Peyer's patch (tissue), 4 donors: ENCODE measurements at places on chromosomes 16 and 17.

- no peak for DNase-seq
Measured at GRCh38 chr17:41967921-41968578, 1.5 kb downstream of the CNP start.

DNA sequence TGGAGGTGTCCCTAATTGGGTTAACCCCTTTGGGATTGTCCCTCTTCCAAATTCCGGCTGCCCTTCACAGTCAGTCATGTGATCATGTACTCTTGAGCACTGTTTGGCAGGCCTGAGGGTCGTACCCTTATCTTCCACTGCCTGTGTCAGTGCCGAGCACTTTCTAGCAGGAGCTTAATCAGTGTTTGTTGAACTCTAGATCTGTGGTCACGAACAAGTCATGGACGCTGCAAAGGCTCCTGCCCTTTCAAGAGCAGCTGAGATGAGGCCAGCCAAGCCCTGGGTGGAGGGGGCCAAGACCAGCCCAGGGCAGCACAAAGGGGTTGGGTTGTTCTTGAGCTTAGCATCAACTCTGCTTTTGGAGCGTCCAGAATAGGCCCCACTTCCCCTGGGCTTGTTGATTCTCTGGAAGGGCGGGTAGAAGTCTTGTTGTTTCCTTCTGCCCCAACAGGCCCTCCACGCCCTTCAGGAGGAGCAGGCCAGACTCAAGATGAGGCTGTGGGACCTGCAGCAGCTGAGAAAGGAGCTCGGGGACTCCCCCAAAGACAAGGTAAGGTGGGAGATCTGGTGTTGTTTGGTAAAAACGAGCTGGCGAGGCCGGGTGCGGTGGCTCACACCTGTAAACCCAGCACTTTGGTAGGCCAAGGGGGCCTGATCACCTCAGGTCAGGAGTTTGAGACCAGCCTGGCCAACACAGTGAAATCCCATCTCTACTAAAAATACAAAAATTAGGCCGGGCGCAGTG lies 5.3 kb downstream of the IFI35 start:
- no peak for DNase-seq

DNA sequence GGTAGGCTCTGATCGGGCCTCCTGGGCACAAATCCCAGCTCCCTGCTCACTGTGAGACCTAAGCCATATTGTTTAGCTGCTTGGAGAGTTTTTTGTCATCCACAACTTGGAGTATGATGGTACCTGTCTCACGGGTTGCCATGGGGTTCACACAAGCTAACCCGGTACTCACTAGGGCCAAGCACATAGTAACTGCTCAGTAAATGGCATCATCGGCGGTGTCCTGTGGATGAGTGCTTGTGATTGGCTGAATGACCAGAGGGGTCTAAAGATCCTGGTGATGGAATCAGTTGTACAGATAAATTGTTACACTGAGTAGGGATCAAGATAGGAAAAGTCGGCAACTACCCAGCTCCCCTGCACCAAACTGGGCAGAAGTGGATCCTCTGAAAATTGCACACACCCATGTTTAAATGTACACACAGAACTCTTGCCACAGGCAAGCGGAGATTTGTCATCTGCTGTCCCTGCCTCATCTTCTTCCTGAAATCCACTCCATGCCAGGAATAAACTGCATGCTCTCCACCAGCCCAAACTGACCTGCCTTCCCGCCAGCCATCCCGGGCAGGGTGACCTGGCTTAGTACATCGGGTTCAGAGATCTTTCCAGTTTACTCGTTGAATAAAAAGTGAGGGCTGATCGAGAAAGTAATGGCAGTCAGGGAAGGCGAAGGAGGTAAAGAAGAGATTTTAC lies 6.5 kb downstream of the MAPT start:
- no peak for DNase-seq

- no peak for DNase-seq
Measured at GRCh38 chr17:51682115-51682514, 421.8 kb downstream of the UTP18 start.

GRCh38 chr17:39666601-39667261 lies 1.5 kb upstream of the PNMT start:
- no peak for DNase-seq

DNA sequence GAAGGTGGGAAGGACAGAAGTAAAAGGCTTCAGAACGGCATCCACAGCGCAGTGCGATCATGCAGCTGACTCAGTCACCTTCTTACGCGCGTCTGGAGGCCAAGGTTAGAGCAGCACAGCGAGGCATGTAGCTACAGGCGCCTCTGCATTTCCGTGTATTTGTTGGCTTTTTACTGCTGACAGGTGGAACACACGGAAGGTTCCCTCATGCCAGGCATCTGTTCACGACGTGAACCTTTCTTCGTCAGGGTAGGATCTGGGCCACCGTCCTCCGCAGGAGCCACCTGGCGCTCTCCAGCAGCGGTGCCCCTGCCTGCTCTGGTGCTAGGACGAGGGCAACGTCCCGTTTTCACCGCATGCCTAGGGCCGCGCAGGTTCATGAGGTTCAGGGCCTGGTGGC lies 15.3 kb downstream of the TMEM204 start:
- DNase-seq: no peak

DNA sequence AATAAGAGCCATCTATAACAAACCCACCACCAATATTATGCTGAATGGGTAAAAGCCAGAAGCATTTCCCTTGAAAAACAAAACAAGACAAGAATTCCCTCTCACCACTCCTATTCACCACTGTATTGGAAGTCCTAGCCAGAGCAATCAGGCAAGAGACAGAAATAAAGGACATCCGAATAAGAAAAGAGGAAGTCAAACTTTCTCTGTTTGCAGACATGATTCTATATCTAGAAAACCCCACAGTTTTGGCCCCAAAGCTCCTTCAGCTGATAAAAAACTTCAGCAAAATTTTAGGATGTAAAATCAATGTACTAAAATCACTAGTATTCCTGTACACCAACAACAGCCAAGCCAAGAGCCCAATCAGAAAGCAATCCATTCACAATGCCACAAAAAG lies 271.8 kb upstream of the AXIN2 start:
- no peak for DNase-seq

DNA sequence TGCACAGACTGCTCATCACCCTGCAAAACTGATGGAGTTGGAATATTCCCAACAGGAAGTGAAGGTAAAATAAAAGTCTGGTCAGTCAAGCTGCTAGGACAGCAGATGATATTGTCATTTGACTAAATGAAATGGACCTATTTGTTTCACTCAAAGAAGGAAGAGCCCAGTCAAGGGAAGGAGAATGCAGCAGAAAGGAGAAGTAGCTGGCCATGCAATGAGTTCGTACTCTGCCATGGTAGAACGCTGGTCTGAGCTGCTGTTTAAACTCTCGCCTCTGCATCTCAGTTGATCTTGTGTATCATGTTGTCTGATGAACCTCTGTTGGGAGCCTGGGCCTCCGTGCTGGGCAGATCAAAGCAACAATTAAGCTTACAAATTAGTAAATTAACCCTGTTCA lies 15.6 kb upstream of the YPEL2 start:
- DNase-seq: no peak

GRCh38 chr16:77987810-77988209 lies 34.5 kb upstream of the CLEC3A start:
- no peak for DNase-seq

DNA sequence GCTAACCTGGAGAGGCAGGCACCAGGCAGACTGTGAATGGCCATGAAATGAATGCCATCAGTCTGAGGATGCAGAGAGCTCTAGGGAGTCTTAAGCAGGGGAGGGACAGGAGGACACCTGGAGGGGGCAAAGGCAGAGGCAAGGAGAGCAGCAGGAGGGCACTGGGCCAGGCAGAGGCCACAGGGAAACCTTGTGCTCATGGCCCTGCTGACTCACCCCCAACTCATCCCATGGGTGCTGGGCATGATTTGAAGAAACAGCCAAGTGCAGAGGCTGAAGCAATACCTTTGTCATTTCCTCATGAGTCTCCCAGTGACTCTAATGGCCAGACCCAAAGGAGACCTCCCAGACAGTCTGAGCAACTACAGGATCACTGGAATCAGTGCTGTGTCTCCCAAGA lies 141.4 kb downstream of the TMEM132E start:
- no peak for DNase-seq

- peak; percentile 78 for DNase-seq
Measured at GRCh38 chr17:76270770-76271668, 5.9 kb downstream of the UBALD2 start.

DNA sequence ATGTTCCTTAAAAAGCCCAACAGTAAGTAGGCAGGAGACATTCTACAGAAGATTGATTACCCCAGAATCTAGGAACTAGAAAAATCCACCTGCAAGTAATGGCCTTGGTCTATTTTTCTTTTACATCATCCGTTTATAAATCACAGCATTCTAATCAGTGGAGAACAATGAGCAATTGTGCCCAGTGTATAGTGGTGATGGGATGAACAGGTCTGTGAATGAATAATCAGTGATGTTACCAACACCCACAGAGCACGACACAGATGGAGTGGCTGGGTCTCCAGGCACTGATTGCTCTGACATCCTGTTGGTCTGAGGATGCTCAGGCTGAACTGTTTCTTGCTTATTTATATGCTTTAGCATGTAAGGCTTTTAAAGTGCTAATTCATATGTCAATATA lies 1251.2 kb upstream of the CDH8 start:
- DNase-seq: no peak

GRCh38 chr17:41551365-41551764 lies 20.5 kb downstream of the KRT9 start:
- no peak for DNase-seq

GRCh38 chr17:57953705-57954396 lies 1.4 kb downstream of the CUEDC1 start:
- DNase-seq: no peak

DNA sequence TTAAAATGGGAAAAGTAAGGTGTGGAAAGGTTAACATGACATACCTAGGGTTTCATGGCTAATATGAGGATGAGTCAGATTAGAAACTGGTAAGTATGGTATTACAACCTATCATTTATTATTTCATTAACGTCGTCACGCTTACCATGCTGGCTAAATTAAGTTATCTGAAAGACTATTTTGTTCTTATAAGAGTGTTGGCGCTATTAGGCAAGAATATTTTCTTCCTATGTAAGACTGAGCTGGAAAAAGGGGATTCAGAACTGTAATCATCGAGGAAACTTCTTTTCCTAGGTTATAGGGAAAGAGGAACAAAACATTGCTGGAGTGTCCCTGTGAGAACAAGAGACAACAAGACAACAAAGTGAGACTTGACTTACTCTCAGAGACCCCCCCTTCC lies 440.8 kb downstream of the KCNJ2 start:
- no peak for DNase-seq

- no peak for DNase-seq
Measured at GRCh38 chr17:80706463-80706867, 161.8 kb downstream of the RPTOR start.

DNA sequence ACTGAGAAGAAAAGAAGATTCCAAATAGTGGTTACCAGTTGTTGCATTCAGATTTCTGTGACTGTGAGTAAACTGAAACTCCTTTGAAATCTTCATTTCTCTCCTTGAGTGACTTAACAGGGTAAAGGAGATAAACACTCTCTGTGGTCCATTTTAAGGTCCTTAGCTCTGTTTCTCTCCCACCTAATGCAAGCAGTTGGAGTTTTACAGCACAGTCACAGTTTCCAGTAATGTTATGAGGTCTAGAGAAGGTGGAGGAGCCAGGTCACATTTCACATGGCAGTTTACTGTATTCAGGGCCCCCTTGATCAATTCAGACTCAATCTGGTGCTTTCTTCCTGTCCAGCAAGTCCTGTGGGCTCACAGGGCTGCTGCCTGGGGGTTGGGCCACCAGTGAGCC lies 32.2 kb upstream of the SLC12A3 start:
- no peak for DNase-seq

DNA sequence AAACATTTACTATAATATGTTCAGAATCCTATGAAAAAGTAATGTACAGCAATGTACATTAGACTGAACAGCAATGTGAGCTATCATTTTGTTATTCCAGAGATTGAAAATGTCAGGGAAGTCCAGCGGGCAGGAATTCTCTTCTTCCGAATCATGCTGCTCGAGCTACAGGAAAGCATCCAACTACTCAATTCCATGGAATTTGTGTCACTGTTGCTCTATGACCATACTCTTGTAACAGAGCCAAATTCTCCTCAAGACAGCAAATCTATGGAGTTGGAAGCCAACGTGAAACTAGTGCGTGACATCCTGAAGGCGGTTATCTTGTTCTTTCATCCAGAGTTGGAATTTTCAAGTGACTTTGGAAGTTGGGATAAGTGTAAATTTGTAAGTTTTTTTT lies 24.8 kb upstream of the NSRP1 start:
- no peak for DNase-seq

GRCh38 chr16:84928679-84929420 lies 82.5 kb downstream of the ZDHHC7 start:
- peak; percentile 59 for DNase-seq

DNA sequence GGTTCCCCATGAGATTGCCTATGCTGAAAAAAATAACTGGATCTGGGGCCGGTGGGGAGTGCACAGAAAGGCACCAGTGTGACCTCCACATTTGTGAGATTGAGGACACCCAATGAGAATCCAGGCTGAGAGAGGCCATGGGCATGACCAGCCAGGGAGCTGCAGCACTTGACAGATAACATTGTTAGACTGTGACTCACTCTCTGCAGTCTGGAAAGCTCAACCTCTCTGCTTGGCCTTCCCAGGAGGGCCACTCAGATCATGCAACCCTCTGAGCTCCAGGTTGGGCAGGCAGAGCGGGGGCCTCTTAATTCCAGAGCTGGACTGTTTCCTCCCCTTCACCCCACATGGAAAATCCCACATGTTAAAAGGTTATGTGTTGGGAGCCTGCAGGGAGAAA lies 30.1 kb downstream of the FZD2 start:
- DNase-seq: no peak

DNA sequence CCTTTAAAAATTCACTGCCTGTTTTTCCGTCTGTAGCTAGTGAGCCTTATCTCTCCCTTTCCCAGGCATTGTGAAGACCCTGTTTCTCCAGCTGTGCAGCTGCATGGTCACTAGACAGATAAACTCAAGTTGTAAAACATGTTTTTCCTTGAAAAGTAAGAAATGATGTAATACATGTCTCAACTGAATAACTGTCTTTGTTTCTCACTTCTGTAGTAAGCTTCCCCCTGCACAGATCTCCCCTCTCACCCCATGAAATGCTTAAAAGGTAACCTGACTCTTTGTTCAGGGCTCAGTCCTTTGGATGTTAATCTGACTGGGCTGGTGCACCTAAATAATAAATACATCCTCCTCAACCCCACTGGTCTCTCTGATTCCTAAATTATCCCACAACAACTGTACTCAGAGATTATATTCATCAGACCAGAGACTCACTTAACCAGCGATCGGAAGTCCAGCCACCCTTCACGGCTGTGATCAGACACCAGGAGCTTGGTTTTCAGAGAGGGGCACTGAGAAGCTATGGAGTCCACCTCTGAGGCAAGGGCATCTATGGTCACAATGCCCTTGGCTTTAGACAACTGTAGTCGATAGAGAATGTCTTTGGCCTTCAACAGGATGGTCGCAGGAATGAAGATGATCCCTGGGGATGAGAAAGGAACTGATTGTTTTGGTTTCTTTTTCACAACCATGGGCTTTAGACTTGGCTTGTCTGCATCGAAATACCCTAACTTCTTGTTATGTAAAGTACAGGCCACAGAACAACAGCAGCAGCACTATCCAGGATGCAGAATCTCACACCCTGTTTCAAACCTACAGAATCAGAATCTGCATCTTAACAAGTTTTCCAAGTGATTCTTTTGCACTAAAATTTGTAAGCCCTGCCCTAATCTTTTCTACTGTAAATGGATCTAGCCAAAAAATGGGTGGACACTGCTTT lies 15.4 kb downstream of the ACSM1 start:
- no peak for DNase-seq

- DNase-seq: no peak
Measured at GRCh38 chr17:65183736-65184135, 46.6 kb downstream of the RGS9 start.
